Keratinocyte (primary cell): ENCODE measurements at places on chromosomes 5 and 9. TPM values are rescaled to one million over a fixed set of nuclear protein-coding genes. Genes with fewer than 3 reads are reported as not detected.

GRCh38 chr5:132759114-132760048, 12.2 kb downstream of the CCNI2 start:
- peaks cover 42% of the 10 kb centered on the region for H3K36me3 ChIP-seq
- H3K4me1 ChIP-seq: no peaks in the 10 kb centered on the region

GRCh38 chr5:65668696-65669095, 43.9 kb downstream of the SHLD3 start:
- no peaks in the 10 kb centered on the region for H3K27me3 ChIP-seq
- H3K4me1 ChIP-seq: peaks cover 3% of the 10 kb centered on the region
- H3K4me3 ChIP-seq: no peak overlapping the region
- DNase-seq: no peak
- H3K27ac ChIP-seq: no peak overlapping the region

DNA sequence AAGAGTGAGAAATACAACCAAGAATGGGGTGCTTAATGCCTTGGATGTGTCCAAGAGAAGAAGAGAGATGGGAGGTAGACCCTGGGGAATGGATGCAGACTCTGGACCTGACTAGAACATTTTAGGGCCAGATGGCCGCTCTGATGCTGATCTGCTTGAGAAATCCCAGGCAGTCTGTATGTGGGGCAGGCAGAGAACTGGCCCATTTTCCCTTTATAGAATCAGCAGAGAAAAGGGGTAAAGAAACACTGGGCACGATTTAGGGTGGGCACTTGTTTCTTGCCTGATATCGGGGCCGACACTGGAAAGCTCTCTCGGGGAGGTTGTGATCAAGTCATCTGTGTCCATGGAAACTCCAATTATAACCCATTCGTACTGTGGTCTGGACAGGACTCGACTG, 118.5 kb upstream of the FSTL4 start:
- H3K4me1 ChIP-seq: no peaks in the 10 kb centered on the region
- no peak for DNase-seq
- no peak overlapping the region for H3K27ac ChIP-seq
- H3K36me3 ChIP-seq: no peaks in the 10 kb centered on the region

DNA sequence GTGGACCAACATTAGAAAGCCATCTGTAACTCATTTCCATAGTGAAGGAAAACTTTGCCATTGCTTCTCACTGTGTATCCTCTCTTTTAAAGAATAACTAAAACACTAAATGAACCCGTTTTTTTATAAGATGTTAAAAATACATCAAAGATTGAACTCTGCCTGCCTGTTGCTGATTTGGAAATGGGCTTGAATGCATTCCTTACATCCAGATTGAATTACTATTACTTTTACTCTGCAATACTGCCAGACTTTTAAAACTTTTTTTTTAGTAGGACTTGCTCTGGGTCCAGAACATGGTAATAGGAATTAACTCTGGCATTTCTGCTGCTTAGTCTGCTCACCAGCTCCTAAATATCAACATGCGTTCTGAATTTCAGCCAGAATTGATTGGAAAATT, 176.8 kb upstream of the PAPPA start:
- H3K4me1 ChIP-seq: no peaks in the 10 kb centered on the region
- DNase-seq: no peak
- H3K36me3 ChIP-seq: no peaks in the 10 kb centered on the region
- no peak overlapping the region for H3K4me3 ChIP-seq
- no peaks in the 10 kb centered on the region for H3K27me3 ChIP-seq

DNA sequence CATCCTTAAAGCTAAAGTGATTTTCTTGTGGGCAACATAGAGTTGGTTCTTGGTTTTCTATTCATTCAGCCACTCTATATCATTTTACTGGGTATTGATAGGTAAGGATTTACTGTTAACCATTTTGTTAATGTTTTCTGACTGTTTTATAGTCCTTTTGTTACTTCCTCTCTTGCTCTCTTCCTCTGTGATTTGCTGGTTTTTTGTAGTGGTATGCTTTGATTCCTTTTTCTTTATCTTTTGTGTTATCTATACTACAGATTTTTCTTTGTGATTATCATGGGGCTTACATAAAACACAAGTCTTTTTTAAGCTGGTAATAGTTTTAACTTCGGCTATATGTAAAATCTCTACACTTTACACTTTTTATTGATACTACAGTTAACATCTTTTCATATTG, 43.3 kb downstream of the CREBRF start:
- no peaks in the 10 kb centered on the region for H3K27me3 ChIP-seq
- H3K36me3 ChIP-seq: no peaks in the 10 kb centered on the region
- DNase-seq: no peak

- no peak overlapping the region for H3K4me3 ChIP-seq
- H3K27ac ChIP-seq: no peak overlapping the region
- DNase-seq: no peak
These were observed 331.0 kb upstream of the TLE4 start for GRCh38 chr9:79240774-79241173.

- no peak for DNase-seq
- H3K4me3 ChIP-seq: no peak overlapping the region
- peaks cover 4% of the 10 kb centered on the region for H3K4me1 ChIP-seq
- no peaks in the 10 kb centered on the region for H3K27me3 ChIP-seq
- H3K36me3 ChIP-seq: no peaks in the 10 kb centered on the region
These were observed 218.1 kb downstream of the AUH start for GRCh38 chr9:91143642-91144041.

The NEURL1B gene
- polyA plus RNA-seq: 0.06 to 0.43 TPM (median 0.36 TPM) in 3 replicates

The LCN1 gene
- polyA plus RNA-seq: not detected in 3 replicates

The PITX1 gene
- polyA plus RNA-seq: 0.73 to 2.3 TPM (median 1.7 TPM) in 3 replicates
